8988T (cell line): ENCODE measurements at places on chromosomes 12 and 14.

GRCh38 chr12:54016478-54016964 lies 7.7 kb downstream of the HOXC8 start:
- no peak for DNase-seq

GRCh38 chr14:103519043-103519836 lies 3.4 kb downstream of the CKB start:
- peak; percentile 45 for DNase-seq

DNA sequence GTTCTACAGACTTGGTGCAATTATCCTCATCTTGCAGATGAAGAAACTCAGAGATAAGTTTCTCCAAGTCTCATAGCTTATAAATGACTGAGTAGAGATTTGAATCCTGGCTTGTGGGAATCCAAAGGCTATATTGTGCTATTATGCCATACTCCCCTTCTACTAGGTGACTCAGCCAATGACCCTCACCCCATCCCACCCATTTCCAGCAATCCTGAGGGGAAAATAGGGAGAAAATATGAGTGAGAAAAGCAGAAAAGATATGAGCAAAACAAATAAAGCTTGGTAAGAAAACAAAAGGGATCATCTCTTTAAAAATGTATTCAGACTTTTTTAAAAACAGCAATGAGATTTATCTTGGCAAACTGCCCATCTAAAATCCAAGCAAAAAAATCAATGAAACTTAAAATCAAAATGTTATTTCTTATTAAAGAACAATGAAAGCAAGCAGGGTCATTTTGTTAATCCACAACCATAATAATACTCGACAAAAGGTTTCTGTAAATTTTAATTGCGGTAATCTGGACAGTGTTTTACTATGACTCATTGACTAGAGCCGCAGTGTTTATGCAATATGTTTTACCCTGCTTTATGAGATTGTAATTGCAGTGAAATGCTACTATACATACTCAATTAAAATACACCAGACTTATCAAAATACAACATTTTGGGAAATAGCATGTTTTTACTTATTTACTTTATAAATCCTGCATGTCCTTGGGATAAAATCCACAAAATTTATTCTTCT lies 13.1 kb upstream of the LGR5 start:
- no peak for DNase-seq

- peak; percentile 37 for DNase-seq
Observed at GRCh38 chr12:12327802-12328201, 22.2 kb downstream of the MANSC1 start.

DNA sequence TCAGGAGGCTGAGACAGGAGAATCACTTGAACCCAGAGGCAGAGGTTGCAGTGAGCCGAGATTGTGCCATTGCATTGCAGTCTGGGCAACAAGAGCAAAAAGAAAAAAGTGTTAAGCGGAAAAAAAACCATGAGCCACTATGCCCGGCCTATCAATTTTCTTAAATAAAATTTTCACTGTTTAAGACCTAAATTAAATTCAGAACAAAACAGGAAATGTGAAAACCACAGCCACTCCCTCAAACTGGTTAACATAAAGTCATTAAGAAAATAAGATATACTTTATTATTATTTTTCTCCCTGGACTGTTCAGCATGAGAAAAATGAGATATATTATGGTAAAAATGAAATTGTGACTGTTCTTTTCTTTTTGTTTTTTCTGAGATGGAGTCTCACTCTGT lies 44.6 kb upstream of the GCH1 start:
- no peak for DNase-seq

- no peak for DNase-seq
Observed at GRCh38 chr14:36860831-36861230, 199.2 kb downstream of the PAX9 start.

DNA sequence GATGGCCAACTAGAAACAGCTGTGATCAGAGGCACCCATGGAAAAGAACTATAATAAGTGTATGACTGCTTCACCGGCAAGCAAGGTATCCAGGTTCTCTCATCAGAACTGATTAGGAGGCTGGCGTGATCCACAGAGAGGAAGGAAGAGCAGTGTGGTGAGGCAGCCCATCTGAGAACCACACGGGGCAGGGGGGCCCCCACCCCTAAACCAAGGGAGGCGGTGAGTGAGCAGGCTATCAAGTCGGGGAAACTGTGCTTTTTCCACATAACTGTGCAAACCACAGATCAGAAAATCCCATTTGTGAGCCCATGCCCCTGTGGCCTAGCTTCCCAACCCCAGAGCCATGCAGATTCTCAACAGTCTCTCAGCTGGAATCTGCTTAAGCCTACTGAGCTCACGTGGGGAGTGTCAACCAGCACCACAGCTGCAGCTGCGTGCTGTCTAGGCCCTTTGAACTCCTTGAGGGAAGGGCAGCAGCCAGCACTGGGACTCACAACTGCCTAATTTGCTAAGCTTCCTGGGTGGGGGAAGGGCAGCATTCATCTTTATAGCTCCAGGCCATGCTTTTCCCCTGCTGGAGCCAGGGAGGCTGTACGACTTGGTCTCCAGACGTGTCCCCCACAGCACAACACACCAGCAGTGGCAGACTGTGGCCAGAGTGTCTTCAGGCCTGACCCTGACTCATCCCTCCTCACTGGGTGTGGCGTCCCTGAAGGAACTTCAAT lies 444.4 kb upstream of the ATP2B1 start:
- DNase-seq: no peak

GRCh38 chr14:29681316-29681715 lies 246.3 kb downstream of the PRKD1 start:
- DNase-seq: no peak

DNA sequence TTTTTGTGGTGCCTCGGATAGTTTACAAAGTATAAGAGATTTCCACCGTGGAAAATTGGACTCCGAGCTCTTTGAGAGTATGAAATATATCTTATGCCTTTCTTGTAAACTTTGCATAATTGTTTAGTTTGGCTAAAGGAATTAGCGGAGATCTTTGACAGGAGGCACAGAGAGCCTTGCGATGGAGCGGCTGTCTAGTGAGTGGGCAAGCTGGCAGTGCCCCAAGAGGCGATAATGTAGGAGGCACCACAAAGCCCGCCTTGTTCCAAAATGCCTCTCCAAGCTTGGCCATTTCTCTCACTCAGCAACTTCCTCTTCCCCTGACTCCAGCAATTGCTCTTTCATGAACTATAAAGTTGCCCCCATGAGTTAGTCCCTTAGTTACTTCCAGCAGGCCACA lies 270.1 kb upstream of the PRICKLE1 start:
- no peak for DNase-seq

DNA sequence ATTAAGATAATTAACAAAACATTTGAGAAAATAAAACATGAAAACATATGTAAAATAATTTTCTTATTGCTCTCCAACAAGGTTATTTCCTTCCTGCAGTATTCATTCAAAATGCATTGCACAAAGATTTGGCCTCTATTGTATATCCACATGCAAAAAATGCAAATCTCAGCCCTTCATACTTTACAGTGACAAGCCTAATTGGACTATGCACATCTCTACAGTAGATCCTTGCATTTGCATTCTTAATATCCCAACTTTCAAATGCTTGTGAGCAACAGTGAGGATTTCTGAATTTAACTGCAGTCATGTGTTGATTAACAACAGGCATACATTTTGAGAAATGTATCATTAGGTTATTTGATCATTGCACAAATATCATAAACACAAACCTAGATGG lies 333.7 kb downstream of the PAWR start:
- DNase-seq: no peak

- DNase-seq: no peak
Observed at GRCh38 chr12:106081606-106082005, 57.1 kb downstream of the NUAK1 start.

GRCh38 chr12:110370732-110371231 lies 32.7 kb downstream of the ANAPC7 start:
- no peak for DNase-seq

DNA sequence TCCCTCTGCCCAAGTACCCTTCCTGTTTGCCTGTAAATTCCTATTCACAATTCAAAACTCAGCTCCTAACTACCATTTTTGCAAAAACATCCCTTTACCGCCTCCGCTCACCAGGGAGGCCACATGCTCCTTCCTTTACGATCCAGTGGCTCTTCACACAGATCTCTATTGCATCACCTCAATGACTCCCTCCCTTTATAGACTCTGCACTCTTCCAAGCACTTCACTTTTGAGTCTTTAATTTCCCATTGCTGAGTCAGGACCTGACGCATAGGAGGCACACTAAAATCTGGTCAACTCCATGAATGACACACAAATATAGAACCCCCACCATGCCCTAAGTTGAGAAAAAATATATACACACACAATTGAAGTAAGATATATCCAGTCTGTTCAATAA lies 45.9 kb downstream of the PPP1R13B start:
- peak; percentile 23 for DNase-seq

DNA sequence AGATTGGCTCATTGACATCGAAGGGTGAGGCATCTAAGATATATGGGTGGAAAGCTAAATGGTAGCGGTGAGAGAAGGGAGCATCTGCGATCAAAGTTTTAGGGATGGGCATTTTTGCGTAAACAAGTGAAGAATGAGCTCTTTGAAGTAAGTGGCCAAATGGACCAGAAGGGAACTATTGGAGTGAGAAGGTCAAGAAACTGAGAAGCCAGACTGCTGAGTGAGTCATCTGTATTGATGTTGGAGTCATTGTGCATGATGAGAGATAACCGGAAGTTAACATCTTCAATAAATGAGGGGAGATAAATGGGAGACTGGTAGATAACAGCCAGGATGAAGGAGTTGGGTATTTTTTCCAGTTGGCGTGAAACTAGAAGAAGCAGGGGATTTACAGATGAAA lies 271.9 kb upstream of the PDE3A start:
- no peak for DNase-seq

DNA sequence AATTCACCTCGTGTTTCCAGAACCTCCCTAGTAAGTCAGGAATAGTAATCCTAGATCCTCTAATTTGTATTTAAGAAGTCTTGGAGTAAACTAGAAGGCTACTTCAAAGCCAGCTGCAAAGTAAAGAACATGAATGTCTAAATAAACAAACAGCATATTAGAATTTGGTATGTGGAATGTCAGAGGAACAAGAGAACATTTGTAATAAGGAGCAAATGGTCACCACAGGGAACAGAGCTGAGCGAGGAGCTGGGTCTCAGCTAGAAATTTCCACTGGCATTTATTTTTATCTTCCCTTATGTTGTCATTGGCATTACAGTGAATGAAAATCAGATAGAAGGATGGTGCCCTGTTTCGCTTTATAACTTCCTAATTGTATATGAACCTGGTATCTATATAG lies 50.2 kb downstream of the FRMD6 start:
- no peak for DNase-seq

DNA sequence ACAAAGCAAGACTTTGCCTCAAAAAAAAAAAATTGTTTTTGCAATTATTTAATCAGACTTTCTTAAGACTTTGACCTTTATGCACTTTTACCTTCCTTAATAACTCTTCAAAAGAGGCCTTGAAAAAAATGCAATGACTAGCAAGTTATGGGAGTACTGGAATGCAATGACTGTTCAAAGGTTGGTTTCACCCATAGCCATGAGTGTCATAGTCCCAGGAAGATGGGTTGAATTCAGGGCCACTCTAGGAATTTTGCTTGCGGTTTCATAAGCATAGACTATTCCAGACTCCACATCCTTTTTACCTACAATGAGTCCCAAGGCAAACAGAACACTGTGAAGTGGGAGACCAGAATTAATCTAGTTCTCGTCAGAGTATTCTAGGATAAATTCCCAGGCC lies 29.4 kb upstream of the DENND5B start:
- DNase-seq: no peak

GRCh38 chr12:20212658-20213555 lies 155.4 kb upstream of the PDE3A start:
- DNase-seq: no peak

DNA sequence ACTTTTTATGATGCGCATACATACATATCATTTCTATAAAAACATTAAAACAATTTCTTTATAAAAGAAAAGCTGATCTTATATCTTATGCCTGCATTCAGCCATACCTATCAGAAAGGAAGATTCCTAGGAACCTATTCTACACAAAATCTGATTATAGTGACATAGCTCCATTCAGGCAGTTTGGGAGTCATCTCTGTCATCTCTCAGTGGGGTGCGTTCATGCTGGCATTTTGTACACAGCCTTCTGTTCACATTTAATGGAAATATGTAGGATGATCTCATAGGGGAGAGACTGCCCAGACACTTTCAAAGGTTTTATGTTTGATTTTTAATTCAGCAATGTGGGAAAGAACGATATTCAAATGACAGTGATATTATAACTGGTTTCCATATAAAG lies 52.9 kb downstream of the ATL1 start:
- DNase-seq: no peak

- DNase-seq: peak; percentile 60
Observed at GRCh38 chr12:56593909-56594621, 36.1 kb downstream of the BAZ2A start.

DNA sequence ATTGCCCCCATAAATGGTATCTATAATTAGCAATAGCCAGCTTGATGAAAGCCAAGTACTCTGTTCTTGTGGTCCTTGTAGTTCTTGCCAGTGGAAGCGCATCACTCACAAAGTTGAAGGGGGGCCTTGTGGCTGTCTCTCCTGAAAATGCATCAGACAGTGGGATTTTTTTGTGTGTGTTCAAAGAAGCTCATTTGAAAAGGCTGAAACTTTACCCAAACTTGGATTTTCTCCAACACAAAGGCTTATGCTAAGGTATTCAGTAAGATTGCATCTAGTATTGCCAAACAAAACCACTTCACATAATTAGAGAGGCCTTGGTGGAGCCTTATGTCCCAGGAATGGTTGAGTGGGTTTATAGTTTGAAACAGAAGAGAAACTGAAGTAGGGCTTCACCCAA lies 216.7 kb upstream of the TMTC1 start:
- no peak for DNase-seq

DNA sequence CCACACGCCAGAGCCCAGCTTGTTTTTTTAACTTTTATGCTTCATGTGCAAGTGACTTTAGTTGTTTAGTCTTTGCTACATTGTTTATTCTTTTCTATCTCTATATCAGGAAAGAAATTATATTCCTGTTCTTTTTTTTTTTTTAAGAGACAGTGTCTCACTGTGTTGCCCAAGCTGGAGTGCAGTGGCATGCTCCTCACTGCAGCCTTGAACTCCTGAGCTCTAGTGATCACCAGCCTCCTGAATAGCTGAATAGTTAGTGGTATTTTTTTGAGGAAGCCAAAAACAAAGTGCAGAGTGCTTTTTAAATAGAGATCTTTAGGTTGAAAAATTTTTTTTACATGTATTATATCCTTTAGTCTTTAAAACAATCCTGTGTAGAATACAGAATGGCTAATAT lies 58.2 kb downstream of the ETNK1 start:
- DNase-seq: no peak

- no peak for DNase-seq
Observed at GRCh38 chr12:31897781-31898503, 61.3 kb upstream of the RESF1 start.

GRCh38 chr12:101181776-101182175 lies 28.3 kb downstream of the SLC5A8 start:
- no peak for DNase-seq

GRCh38 chr12:45273717-45274271 lies 57.9 kb downstream of the ANO6 start:
- peak; percentile 24 for DNase-seq

GRCh38 chr12:70747445-70748260 lies 110.4 kb upstream of the PTPRB start:
- no peak for DNase-seq

- DNase-seq: no peak
Observed at GRCh38 chr12:85985996-85986395, 111.9 kb downstream of the NTS start.
